ENCODE measurements at places on chromosomes 7 and 10.
A peak's percentile ranks its signal among the peaks of the same experiment; 100 is the strongest.

GRCh38 chr10:63819753-63820329, 298.6 kb downstream of the REEP3 start:
- peak; percentile 48 for DNase-seq

GRCh38 chr10:125276133-125276532, 115.8 kb upstream of the CTBP2 start:
- no peak for DNase-seq

GRCh38 chr10:132129431-132129830, 57.3 kb upstream of the DPYSL4 start:
- peak; percentile 5 for DNase-seq

GRCh38 chr10:113616244-113617074, 47.4 kb downstream of the NRAP start:
- no peak for DNase-seq

- DNase-seq, result no peak
Measured at GRCh38 chr10:130635528-130635927, 499.3 kb downstream of the GLRX3 start.

DNA sequence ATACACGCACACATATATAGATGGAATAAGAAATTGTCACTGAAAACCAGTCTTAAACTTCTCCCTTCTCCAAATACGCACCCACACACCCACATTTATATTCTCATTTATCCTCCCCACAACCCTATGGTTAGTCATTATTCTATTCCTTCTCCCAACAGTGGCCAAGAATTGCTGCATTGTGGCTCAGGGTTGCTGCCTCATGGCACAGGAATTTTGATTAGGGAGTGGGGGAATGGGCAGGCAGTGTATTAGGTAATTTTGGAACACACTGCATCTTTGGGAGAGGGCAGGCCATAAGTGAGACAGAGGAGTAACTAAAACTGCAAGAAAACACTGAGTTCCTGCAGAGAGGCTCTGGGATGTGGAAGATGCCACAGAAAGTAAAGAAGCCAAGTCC, 35.7 kb downstream of the NAPEPLD start:
- DNase-seq, result no peak

DNA sequence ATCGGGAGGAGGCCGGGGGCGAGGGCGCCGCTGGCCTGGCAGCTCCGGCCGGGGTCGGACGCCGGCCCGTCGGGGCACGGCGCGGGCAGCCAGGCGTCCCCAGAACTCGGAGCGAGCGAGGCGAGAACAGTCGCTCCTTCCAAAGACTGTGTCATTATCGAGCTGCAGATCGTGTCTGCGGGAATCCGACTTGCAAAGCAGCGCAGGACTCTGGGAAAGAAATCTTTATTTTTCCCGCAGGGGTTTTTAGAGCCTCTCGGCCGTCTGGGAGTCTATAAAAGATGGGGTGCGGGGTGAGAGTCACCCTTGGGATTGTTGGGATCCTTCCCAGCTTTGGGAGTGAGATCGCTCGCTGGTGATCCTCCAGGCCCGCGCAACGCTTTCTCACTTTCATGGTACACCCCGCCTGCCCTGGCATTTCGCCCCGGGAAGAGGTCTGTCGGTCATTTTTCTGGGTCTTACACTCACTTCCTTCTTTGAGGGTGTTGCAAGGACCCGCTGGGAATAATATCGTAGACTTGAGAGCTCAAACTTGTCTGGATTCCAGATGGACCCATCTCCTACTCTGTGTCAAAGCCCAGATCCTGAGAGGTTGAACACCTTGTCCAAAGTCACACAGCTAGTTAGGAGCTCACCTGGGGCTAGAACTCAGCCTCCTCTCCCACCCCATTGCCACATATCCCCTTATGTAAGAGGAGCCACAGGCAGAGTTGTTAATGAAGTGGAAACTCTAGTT, 1.0 kb downstream of the UBTD1 start:
- peak; percentile 79 for DNase-seq

Data from posterior cingulate gyrus (tissue), 11 donors.